ENCODE measurements at places on chromosomes 5 and 9.

GRCh38 chr9:133553973-133554713 lies 19.6 kb downstream of the ADAMTSL2 start:
- DNase-seq: no peak

DNA sequence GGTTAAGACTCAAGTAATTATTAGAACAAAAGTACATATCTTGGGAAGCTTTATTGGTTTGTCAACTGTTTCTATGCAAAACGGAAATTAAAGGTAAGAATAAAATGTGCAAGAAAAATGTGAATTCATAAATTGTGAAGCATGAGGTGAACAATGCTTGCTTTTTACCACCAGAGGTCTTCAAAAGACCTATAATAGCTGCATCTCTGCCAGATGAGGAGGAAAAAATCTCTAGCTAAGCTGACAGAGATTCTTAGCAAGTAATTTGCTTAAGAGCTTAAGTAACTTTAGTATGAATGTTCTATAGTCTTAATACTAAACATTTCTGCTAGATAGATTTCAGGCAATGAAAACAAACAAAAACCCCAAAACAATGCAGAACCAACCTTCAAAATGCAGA lies 54.1 kb downstream of the MRPS30 start:
- DNase-seq: no peak

- DNase-seq: no peak
Observed at GRCh38 chr9:27703216-27703980, 130.1 kb upstream of the C9orf72 start.

DNA sequence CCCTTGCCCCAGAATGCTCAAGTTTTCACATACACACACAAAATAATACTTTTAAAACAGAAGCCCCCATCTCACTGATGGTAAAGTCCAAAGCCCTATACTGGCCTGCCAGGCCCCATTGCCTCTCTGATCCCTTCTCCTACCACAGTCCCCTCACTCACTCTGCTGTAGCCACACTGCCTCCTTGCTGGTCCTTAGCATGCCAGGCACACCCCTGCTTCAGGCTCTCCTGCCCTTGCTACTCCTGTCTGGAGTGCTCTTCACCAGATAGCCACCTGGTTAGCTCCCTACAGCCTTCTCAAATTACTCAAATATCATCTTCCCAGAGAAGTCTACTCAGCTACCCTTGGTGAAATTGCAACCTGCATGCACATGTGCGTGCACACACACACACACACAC lies 177.5 kb downstream of the C5orf15 start:
- no peak for DNase-seq

- DNase-seq: no peak
Observed at GRCh38 chr9:6188466-6188865, 27.1 kb upstream of the IL33 start.

- peak; percentile 33 for DNase-seq
Observed at GRCh38 chr9:112086627-112087026, 88.5 kb downstream of the SUSD1 start.

GRCh38 chr5:107092695-107093094 lies 578.0 kb downstream of the EFNA5 start:
- DNase-seq: peak; percentile 2

DNA sequence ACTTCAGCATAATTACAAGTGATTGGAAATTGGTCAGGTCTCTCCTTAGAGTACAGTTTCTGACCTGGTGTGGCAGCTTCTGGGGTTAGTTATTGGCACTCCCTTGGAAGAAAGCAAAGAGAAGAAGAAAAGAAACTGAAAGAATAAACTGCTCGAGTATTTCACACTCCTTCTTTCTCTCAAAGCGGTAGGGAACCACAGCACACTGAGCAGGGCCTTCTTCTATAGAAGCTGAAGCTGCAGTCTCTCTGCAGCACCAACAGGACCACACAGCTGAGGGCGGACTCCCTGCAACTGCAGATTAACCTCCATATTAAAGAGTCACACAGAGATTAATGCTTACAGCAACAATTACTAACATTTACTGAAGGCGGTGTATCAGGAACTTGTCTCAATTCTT lies 152.0 kb downstream of the TRPM6 start:
- no peak for DNase-seq

- peak; percentile 70 for DNase-seq
Observed at GRCh38 chr9:21684831-21685362, 117.5 kb upstream of the MTAP start.

GRCh38 chr9:98892288-98892687 lies 51.4 kb upstream of the COL15A1 start:
- DNase-seq: no peak

DNA sequence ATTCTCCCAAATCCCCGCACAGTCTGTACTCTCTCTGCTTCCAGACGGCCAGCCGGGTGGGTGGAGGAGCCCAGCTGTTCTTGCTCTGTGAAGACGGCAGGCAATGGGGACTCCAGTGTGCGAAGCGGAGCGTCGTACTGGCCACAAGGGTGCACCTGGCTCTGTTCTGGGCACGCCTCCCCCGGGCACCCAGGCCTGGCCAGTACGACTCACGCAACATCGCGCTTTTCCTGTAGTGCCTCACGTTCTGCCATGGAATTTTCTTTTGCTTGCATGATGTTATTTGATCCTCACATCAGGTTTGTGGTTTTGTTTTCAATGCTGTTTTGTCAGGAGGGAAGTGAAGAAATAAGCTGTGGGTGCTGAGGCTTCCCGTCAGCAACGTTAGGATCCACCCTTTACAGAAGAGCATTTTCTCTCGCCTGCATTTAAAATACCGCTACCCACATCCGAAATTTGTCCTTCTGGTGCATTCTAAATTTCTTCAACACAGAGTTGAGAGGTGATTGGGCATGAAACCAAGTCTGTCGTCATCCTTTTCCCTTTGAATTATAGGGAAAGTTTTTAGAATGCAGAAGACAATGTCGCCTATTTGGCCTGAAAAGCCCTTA lies 311.7 kb downstream of the TRIM36 start:
- no peak for DNase-seq

- DNase-seq: no peak
Observed at GRCh38 chr9:27367175-27367798, 70.3 kb upstream of the EQTN start.

- DNase-seq: no peak
Observed at GRCh38 chr5:28369418-28369817, 1331.0 kb upstream of the CDH9 start.

DNA sequence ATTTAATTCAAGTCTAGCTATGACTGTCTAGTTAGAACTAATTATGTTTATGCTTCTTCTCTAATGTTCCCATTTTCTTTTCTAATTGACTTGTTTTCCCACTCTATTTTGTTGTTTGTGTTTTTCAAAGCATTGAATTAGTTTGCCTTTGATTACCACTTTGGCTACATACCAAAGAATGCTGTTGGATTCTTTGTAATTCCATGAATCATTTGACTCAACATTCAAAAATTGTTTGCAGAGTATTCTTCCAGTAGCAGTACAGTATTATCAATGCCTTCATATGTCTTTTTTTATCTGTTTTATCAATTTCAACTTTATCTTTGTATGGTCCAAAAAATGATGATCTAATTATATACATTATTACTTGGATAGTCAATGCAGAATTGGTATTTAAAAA lies 288.7 kb downstream of the RFX3 start:
- DNase-seq: peak; percentile 30

DNA sequence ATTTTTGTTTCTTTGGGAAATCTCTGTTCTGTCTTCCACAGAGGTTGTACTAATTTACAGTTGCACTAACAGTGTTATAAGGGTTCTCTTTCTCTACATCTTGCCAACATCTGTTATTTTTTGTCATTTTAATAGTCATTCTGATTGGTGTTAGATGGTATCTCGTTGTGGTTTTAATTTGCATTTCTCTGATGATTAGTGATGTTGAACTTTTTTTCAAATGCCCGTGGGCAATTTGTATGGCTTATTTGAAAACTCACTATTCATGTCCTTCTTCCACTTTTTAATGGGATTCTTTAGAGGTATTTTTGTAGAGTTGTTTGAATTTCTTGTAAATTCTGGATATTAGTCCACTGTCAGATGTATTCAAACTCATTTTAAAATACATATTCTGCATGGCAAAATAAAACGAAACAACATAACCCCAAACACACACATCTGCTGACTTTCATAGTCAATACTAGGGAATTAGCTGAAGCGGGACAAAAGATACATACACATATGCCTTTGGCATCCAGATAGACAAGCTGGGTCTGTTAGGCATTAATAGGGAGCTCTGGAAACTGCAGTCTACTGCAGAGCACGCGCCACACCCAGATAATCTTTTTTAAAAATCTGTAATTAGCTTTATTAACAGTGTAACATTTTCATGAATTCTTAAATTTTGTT lies 5.8 kb upstream of the SPATA31C2 start:
- DNase-seq: peak; percentile 31

DNA sequence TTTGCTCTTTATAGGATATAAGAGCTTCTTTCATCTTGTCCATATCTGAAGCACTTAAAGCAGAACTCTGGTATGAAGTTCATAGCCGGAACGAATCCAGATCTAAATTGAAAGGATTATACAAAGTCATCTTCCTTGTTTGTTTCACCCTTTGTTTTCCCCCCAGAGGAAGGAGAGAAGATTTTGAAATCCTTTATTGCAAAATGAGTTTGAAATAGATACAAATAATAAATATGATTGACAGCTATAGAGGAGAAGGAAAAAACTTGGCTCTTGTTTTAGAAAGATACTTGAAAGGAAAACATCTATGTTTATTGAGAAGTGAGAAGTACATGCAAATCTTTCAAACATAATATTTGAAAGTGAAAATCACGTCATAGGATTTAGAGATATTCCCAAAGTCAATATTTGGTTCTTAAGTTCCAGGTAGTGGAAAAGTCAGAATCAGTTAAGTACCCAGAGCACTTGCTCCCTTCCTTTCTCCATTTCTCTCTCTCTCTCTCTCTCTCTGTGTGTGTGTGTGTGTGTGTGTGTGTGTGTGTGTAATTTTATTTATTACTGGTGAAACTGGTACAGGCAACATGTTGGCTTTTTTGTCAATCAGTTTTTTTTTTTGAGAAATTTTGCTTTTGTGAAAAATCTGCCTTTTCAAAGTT lies 27.2 kb downstream of the PAM start:
- no peak for DNase-seq

- DNase-seq: no peak
Observed at GRCh38 chr9:98688710-98689495, 19.8 kb downstream of the GABBR2 start.

DNA sequence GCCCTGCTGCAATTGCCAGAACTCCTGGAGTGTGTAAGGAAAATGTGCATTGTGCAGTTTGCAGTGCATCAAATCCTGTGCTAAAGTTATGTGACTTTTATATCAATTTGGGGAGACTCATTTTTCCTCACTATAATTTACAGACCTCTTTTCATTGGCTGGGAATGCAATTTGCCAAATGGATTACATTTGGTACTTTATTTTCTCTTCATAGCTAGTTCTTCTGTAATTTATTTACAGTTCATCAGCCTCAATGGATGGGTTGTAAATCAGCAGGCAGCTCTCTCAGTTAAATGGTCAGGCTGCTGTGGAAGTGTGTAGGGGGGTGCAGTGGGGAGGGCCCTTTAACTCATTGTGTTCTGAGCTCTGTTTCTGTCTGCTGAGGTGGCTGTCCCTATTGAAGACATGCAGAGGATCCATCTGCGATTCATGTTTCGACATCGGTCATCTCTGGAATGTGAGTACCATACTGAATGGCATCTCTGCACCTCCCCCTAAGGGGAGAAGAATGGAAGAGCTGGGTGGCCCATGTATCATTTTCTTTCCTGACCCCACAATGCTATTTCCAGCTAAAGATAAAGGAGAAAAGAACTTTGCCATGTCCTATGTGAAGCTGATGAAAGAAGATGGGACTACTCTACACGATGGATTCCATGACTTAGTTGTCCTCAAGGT lies 74.6 kb downstream of the DOCK2 start:
- DNase-seq: peak; percentile 30

GRCh38 chr5:109006129-109006528 lies 258.4 kb downstream of the FER start:
- DNase-seq: no peak

DNA sequence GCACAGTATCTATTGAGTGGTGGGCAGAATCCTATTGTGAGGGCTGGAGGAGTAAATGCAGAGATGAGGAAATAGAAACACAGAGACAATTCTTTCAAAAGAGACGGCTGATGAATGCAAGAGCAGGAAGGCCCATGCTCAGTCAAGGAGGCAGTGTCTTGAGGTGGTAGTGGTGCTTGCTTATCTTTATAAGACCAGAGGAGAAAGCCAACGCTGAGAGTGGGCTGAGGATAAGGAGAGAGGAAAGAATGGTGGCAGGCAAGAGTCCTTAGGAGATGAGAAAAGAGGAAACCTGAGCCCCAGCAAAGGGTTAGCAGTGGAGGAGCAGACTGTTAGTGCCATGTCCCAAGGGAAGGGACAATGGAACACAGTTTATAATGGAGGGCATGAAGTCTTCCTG lies 86.0 kb downstream of the SNCAIP start:
- no peak for DNase-seq

DNA sequence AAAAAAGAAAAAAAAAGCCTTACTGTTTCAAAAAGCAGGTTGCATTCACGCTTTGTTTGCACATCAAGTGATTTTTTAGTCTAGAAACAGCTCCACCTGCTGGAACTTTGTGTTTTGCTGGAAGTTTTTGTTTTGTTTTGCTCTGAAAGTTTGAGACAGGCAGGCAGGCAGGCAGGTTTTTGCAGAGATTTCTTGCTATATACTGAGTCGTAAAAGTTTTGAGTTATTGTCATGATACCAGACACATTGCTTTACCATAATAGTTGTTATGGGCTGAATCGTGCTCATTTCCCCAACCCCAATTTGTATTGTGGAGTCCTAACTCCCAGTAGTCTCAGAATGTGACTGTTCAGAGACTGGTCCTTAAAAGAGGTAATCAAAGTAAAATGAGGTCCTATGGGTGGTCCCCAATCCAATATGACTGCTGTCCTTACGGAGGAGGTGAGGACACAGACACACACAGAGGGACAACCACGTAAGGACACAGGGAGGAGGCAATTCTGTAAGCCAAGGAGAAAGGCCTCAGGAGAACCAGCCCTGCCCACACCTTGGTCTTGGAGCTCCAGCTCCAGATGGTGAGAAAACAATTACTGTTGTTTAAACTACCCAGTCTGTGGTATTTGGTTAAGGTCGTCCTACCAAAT lies 20.9 kb downstream of the OR2Y1 start:
- peak; percentile 39 for DNase-seq

DNA sequence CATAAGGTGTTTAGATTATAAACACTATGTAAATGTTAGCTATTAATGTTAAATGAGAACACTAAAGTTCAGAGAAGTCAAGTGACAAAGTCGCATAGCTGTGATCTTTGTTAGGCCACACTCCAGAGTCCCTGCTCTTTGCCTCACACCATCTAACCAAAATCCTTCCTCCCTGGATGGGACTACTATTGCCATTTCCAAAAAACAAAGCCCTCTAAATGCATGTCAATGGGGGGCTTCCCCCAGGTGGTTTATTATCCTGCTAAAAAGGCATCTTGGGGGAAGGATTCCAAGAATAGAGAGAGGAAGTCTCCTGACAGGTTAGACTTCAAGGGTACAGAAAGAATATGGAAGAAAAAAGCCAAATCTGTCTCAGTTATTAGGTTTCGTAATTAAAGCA lies 10.4 kb downstream of the NR6A1 start:
- no peak for DNase-seq

GRCh38 chr9:116394894-116395698 lies 241.5 kb downstream of the PAPPA start:
- DNase-seq: no peak

- no peak for DNase-seq
Observed at GRCh38 chr5:53569453-53569852, 9.0 kb downstream of the NDUFS4 start.
